ENCODE measurements at places on chromosomes 1 and 21.

GRCh38 chr1:38872401-38873026, 634 bp downstream of the MYCBP start:
- peak; percentile 26 for DNase-seq

GRCh38 chr1:175443332-175443731, 250.8 kb upstream of the KIAA0040 start:
- no peak for DNase-seq

- DNase-seq: no peak
These were observed 47.0 kb upstream of the PLA2G4A start for GRCh38 chr1:186781730-186782129.

DNA sequence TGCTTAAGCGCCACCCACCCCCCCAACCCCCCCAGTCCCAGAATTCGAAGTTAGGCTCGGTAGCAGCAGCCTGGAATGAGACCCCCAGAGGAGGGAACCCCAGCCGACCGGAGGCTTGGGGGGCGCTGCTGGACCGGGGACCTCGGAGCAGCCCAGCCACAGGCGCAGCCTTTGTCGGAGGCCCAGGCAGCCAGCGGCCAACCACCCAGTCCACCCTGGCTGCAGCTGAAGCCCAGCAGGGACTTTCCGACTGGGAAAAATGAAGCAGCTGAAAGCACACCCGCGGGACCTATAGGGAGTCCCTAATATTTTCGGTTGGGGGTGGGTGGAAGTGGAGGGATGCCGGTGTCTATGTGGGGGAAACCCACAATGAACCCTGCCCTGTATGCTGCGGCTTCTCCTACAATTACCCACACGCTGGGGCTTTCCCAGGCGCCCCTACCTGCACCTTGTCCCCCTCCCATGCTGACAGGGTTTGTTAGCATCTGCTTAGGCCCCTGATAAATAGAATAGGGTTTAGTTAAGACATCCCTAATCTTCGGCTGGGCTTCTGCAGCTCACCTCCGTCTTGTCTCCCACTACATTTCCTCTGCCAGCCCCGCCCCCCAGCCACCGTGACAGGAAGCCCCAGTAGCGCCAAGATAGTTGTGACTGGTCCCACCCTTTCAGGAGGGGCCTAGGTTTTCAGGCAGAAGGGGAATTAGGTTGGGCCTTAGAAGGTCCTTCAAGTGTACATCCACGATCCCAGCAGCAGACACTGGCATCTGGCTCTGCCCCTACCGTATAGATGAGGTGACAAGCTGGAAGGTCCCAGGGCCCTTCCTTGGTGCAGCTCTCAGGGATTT, 838 bp downstream of the CCDC28B start:
- peak; percentile 57 for DNase-seq

GRCh38 chr1:107690491-107690890, 274.5 kb downstream of the VAV3 start:
- no peak for DNase-seq

- DNase-seq: no peak
These were observed 6.0 kb upstream of the PPIE start for GRCh38 chr1:39732730-39733129.

DNA sequence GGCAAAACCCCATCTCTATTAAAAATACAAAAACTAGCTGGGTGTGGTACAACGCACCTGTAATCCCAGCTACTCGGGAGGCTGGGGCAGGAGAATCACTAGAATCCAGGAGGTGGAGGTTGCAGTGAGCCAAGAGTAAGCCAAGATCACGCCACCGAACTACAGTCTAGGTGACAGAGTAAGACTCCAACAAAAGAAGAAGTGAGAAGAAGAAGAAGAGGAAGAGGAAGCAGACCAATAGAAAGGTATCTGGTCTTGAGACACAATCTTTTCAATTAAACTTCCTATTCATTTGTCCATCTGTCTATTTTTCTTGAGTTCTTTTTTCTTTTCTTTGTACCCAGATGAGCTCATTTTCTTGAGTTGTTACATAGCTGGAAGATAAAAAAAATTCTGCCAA, 55.7 kb upstream of the ACADM start:
- DNase-seq: no peak

DNA sequence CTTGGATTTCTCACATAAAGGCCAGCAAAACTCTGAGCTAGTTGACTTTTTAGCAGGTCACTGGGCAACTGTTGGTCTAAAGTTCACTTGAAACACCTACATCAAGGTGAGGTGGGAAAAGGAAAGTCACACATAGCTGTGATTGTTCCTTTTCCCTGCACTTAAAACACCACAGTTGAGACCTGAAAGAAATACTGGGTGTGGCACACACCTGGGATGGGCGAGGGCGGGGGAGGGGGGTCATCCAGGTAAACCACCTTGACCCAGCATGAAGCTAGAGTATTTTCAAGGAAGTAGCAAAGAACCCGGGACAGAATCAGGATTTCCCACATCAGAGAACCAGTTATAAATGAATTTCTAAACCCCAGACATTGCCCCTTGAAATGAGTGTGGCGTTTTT, 26.4 kb downstream of the ZNF697 start:
- DNase-seq: no peak

GRCh38 chr1:3290915-3291314, 163.6 kb upstream of the ARHGEF16 start:
- no peak for DNase-seq

- no peak for DNase-seq
These were observed 24.9 kb downstream of the ZNF697 start for GRCh38 chr1:119623193-119623515.

DNA sequence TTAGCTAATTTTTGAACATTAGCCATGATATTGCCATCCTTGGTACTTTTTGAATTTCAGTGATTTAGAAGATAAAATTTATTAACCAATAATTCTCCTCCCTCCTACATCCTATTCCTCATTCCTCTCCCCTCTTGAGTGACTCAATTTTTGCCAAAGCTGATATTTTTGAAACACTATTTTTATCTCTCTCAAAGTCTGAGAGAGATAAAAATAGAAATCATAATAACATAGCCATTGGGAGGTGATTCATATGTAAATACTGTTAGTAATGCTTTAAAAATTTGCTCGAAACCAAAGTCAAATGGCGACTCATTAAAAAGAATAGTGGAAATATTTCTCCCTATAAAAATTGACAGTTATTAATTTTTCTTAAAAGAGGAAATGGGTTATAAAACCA, 97.4 kb downstream of the PATJ start:
- DNase-seq: no peak

- no peak for DNase-seq
These were observed 64.4 kb upstream of the NEK2 start for GRCh38 chr1:211739671-211740411.

DNA sequence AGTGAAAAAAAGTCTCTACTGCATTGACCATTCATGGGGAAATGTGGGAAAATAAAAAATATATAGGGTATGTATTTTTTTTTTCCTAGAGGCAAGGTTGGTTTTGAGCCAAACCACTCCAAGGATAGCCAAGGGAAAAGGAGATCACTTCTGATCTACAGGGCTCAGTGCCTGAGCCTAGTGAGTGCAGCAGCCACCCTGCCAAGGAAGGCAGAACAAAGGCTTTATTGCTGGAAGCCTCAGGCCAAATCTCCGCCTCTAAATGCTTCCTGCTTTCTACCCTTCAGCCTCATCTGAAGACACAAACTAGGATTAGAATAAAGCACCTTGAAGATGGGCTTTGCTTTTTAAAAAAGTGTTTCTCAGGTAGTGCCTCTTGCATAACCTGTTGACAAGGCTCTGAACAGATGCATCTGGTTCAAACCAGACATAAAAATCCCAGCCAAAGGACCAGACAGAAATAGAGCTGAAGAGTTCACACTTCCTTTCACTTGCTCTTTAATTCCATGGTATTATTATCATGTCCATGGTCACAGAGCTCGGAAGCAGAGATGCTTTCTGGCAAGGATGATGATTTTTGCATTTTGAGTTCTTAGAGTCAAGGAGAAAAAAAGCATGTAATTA, 10.5 kb downstream of the C1orf115 start:
- DNase-seq: no peak

GRCh38 chr21:39422527-39423241, 22.9 kb downstream of the LCA5L start:
- DNase-seq: no peak

DNA sequence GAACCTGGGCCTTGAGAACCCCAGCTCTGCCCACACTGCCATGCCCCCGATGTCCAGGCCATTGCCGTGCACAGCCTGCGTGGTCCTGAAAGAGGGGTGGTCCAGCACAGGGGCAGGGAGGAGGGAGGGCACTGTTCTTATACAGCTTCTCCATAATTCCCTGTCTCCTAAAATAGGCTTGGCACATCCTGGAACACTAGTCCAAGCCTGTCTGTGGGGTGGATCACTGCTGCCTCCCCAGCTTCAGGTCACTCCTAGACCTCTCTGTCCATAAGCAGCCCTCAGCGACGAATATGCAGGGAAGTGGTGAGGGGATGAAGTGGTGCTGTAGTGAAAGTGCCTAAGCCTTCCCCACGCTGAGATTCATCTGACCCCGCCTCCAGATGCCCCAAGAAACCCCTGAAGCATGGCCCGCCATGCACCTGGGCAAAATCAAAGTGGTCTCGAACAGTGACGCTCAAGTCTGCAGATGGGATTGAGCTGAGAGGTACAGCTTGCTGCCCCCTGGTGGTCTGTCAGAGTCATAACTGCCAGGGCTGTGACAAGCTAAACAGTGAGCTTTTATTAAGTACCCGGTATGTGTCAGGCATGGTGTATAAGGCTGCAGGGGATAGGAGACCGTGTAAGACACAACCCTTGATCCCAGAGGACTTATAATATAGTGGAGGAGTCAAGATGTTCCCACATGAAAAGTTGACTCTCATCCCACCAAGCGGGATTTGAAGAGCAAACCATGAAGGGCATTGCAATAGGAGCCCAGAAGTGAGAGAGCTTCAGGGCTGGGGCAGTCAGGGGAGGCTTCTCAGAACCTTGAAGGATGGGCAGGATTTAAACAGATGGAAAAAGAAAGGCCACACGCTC, 66.6 kb downstream of the FAM163A start:
- peak; percentile 37 for DNase-seq

DNA sequence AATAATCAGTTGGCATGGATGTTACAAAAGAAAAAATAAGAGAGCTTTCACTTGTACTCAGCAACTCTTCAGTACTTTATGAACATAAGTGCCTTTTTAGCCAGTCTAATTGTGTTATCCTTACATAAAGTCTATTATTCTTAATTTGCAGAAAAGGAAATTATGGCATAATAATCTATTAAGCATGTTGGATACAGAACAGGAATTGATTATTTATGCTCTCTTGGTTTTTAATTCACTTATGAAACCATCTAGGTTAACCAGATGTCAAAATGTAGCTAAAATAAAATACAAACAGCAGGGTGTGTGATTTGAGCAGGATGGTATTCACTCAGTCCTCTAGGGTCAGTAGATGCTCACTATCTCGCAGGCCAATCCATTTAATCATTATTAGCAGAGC, 79.7 kb downstream of the PLPPR5 start:
- no peak for DNase-seq

- peak; percentile 76 for DNase-seq
These were observed 36.0 kb upstream of the IL19 start for GRCh38 chr1:206734499-206735142.

DNA sequence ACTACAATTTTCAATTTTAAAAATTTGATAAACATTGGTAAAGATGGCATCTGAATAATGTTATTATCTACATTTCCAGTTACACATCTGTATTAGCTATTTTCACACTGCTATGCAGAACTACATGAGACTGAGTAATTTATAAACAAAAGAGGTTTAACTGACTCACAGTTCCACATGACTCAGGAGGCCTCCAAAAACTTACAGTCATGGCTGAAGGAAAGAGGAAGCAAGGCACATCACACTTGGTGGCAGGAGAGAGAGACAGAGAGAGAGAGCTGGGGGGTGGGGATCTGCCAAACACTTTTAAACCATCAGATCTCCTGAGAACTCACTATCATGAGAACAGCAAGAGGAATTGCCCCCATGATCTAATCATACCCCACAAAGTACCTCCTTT, 850.0 kb downstream of the LTN1 start:
- DNase-seq: no peak

DNA sequence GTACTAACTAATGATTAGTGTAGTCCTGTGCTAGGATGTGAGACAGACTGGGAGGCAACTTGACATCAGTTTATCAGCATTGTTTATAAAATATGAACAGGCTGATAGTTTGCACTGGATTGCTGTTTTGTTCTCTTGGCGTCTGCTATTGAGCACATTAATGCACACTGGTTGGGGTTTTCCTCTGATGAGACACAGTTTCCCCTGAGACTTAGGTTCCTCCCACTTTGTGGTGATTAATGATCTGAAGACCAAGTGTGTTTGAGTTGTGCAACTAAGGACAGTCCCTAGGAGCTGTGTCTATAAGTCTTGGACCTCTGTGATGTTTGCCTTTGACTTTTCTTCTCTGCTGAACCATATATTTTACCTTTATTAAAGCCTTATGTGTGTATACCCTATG, 1015.4 kb downstream of the AMY1C start:
- DNase-seq: no peak

GRCh38 chr1:156123356-156124196, 9.1 kb downstream of the LMNA start:
- peak; percentile 22 for DNase-seq

- no peak for DNase-seq
These were observed 587.0 kb downstream of the NPHP4 start for GRCh38 chr1:5405263-5405662.

DNA sequence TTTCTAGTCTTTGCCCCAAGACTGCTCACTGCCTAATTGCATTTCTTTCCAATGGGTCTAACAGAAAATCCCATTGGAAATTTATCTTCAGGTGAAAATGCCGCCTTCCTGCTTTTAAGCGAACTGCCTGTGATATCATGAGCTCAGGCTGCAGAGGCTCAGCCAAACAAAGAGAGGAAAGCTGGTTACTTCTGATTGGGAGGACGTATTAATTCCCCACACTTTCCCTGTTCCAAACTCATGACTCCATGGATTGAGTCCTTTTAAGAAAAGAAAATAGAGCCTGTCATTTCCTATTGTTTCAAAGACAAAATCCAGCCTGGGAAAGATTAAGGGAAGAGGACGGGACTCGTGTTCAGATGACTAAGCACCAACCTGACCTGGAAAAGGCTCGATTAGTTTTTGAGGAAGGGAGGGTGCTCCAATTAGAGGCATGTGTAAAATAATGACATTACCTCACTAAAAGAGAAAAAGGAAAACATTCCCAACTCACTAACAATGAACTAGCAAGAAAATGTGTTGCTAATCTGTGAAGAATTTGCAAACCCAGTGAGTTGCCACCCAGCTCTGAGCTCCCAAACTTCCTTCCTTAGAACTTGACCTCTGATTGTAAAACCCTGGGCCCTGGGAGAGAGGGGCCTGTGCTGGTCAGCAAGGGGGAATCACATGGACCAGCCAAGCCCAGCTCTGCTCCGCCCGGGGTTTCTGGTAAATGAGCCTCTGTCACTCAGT, 61.2 kb downstream of the TCP10L start:
- no peak for DNase-seq
